Activated naive CD4-positive, alpha-beta T cell (primary cell): ENCODE measurements at places on chromosomes 7 and 10.

DNA sequence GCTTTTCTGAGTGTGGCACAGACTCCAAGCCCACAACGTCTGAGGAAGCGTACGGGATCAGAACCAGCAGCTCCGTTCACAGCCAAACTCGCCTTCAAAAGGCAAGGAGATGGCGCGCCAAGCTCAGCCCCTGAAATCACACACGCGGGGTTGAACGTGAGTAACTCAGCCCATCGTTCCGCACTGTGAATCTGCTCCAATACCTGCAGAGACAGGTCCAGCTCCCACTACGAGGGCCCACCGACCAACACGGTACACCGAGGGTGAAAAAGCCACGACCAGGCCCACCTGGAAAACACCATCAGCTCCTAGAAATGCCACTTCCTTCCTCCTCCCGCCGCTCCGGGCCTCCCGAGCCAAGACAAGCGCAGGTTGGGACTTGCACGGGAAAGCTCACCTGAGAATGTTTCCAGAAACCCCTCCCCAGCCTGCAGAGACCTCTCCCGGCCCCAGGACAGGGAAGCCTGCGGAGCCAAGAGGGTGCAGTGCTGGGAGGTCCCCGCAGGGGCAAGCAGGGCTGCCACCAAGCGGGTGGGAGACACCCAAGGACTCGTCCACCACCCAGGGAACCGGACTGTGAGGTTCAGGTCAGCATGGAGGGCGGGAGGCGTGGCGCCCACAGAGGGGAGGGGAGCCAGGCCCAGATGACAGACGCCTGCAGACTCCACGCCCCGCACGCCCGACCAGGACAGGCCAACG, 93.9 kb upstream of the PDGFA start:
- no peak for DNase-seq

DNA sequence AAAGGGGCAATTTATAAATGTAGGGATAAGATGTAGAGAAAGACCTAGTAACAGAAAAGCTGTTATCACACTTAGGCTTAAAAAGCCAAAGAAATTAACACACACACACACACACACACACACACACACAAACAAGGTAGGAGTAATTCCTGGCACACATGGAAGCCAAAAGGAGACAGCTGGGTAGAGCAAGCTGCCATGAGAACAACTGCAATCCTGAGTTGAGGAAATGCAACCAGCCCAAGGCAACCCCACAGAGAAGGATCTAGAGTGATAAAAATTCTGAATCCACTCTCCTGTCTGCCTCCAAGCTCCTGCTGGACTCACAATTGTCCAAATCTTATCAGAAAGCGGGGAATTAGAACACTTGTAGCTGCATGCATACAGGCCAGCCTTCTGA, 229.1 kb upstream of the DGKB start:
- no peak for DNase-seq

- no peak for DNase-seq
Measured at GRCh38 chr7:14959339-14959738, 56.8 kb upstream of the DGKB start.

GRCh38 chr10:83724471-83725241, 414.7 kb upstream of the GHITM start:
- DNase-seq, result no peak

GRCh38 chr10:49611816-49612512, 1.9 kb downstream of the SLC18A3 start:
- DNase-seq, result no peak

GRCh38 chr7:48742079-48742798, 182.1 kb upstream of the CDC14C start:
- no peak for DNase-seq

DNA sequence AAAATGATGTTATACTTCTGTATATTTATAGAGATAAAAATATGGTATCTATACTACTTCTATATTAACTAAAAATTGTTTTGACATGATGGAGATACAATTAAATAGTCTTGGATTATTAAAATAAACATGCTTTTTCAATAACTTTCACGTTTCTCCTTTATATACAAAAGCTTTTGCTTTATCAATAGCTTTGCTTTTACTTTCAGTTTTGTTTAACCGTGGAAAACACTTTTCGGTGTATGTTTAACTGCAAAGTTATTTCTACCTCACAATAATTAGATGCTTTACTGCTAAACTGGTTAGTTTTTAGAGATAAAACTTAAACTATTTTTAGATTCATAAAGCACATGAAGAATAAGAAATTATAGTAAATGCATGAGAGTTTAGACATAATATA, 432.1 kb upstream of the PCDH15 start:
- no peak for DNase-seq

GRCh38 chr7:152335900-152336571, 99.8 kb downstream of the KMT2C start:
- no peak for DNase-seq

DNA sequence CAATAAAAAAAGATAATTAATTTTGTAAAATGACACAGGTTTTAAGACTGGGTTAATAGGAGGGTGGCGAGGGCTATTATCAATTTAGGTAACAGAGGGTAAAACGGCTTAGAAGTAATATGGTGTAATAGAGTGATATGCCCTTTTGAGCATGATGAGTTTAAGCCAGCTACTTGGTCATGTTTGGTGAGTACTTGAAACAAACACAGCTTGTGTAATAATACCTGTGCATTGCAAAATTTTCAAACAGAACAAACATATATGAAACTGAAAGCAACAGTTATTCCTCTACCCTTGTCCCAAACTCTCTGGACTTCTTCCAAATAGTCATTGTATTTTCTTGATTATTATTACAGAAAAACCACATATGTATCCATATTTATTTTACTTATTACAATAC, 241.7 kb downstream of the MAGI2 start:
- DNase-seq, result no peak

- DNase-seq, result no peak
Measured at GRCh38 chr7:100219271-100219737, 445 bp upstream of the PVRIG start.

DNA sequence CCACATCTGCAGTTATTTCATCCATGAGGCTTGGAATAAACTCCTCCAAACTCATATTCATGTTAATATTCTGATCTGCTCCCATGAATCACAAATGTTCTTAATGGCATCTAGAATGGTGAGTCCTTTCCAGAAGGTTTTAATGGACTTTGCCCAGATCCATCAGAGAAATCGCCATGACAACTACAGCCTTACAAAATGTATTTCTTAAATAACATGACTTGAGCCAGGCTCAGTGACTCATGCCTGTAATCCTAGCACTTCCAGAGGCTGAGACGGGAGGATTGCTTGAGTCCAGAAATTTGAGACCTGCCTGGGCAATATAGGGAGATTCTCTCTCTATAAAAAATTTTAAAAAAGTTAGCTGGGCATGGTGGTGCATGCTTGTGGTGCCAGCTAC, 102.1 kb upstream of the TMEM168 start:
- no peak for DNase-seq

- DNase-seq, result no peak
Measured at GRCh38 chr7:121541457-121541856, 145.3 kb upstream of the FAM3C start.

- no peak for DNase-seq
Measured at GRCh38 chr7:96320442-96320841, 1.5 kb downstream of the SLC25A13 start.

- peak; percentile 26 for DNase-seq
Measured at GRCh38 chr7:150514748-150515222, at the start of gene GIMAP7. GIMAP7 (plus strand) TSS chr7:150514872; CDS start chr7:150519975, 5,103 bp downstream.

DNA sequence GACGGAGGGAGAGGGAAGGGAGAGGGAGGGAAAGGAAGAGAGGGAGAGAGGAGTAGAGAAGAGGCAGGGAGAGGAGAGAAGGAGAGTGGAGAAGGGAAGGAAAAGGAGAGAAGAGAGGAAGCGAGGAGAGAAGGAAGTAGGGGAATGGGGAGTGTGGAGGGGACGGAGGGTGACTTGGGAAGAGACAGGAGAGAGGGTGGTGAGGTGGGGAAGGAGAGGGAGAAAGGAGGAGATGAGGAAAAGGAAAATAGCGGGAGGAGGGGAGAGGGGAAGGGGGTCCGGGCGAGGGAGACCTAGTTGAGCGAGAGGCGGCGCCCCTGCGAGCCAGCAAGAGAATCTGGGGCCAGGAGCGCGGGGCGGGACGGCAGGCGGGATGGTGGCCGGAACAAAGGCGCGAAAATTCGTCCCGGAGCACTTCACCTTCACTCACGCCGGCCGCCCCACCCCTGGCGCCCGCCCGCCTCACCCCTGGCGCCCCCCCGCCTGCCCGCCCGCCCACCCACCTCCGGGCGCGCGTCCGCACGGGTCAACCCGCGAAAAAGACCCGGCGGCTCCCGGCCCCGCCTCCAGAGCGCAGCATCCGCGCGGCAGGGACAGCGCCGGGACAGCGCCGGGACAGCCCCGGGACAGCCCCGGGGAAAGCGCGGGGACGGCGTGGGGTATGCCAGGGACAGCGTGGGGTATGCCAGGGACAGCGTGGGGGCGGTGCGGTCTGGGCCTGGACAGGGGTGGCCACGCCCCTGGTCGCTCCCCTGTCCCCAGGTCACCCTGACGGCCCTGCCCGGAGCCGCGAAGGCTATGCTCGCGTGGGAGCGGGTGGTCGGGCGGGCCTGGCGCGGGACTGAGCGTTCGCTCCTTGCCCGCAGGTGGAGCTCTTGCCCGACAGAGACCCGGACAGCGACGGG, 4.2 kb downstream of the VSTM2A start:
- no peak for DNase-seq

GRCh38 chr7:82244947-82245517, 198.5 kb downstream of the CACNA2D1 start:
- no peak for DNase-seq

DNA sequence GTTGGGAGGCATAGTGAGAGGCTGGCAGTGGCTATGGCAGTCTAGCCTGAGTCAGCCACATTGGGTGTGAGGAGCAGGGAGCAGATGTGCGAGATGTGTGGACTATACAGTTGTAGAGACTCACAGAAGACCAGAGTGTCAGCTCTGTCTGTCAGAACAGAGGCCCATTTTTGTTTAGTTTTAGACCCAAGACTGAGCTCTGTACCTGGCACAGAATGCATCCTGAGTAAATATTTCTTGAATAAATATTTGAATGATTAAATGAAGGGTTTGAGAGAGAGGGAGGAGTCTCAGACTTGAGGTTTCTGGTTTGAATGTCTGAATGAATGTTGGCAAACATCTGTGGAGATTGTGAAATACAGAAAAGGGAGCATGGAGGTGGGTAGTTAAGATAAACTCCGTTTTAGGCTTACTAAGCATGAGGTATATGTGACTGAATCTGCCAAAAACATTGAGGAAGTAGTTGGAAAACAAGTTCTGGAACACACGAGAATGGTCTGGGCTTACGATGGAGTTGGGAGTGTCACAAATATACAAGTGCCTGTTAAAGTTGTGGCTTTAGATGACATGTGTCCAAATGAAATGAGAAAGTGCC, 3.6 kb downstream of the SEC23IP start:
- DNase-seq, result no peak

- DNase-seq, result no peak
Measured at GRCh38 chr10:78686444-78687060, 382.2 kb upstream of the ZMIZ1 start.

DNA sequence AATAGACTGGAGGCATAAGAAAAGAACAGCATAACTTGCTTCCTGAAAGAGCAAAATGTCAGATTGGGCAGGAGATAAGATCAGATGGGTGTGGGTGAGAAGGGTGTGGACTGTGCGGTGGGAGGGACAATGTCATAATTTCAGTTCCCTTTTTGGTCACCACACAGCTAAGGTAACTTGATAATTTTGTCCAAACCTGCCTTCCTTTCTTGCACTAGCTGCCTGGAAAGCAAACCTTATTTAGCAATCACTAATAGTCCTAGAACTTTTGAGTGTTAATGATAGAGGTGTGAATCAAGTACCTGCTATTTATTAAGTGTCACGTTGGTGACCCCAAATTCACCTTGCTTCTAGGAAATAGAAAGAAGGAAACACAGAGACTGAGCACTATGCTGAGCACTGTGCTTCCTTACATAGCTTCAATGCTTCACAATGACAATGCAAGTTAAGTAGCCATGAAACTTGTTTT, 72.4 kb upstream of the SP4 start:
- no peak for DNase-seq

- no peak for DNase-seq
Measured at GRCh38 chr10:72298592-72299519, 25.1 kb downstream of the DDIT4 start.

DNA sequence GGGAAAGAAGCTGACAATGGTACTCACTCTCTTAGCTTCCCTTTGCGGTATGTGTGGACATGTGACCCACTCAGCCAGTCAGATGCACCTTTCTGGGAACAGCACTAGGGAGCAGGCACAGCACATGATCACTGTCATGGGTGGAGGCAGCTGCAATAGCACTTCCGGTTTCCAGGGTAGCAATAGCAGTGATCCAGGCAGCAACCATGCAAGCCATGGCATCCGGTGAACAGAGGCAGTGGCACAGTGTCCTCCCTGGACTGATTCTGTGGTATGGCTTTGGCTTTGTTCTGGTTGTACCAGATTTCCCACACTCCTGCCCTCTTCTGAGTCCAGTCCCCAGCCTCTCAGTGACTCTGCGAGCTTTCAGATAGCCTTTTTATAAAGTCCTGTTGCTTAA, 86.8 kb upstream of the NAMPT start:
- DNase-seq, result no peak

- no peak for DNase-seq
Measured at GRCh38 chr10:91210435-91210834, 10.0 kb upstream of the PCGF5 start.

DNA sequence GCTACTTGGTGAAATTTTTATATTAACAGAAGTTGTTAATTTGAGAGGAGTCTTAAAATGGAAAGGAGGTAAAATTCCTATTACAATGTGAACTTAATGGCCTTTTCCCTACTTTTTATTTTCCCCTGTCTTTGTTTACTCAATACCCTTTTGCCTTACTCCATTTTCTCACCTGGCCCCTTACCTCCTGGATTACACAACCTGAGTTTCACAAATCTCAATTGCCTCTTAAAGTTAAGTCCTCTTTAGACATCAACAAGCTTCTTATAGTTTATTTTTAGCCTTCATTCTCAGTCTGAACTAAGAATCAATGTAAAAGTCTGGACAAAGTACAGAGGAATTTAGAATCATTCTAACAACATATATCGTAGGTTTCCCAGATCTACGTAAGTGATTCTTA, 247.0 kb downstream of the PCDH15 start:
- DNase-seq, result no peak

DNA sequence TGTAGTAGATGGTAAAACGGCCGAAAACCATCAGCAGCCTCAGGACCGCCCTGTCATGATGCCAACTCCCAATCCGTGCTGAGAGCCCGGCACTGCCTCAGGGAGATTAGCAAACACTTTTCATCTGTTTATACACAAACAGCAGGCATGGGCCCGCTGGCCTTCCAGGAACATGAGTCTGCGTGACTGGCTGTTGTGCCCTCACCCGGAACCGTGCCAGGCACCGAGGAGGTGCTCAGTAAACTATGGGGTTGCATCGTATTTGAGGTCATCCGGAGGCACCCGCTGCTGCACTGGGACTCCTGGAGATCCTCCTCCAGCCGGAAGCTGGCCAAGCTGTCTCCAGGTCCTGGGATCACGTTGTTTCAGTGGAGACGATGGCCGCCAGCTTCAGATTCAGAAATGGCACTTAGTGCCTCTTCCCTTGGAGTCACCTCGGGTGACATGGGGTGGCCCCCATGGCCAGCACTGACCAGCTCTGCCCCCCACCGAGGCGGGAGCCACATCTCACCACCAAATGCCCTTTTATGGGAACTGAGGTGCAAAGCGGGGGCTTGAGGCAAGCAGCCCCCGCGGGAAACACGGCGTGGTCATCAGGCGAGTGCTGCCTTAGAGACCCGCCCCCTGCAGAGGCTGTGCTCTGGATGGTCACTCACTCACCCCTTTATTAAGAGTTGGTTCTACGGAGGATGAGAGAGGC, 585.9 kb downstream of the PTPRN2 start:
- no peak for DNase-seq

GRCh38 chr7:80804589-80804988, 114.3 kb downstream of the SEMA3C start:
- no peak for DNase-seq
